Left cardiac atrium (tissue), 4 donors: ENCODE measurements at places on chromosomes 3 and 15.

GRCh38 chr3:110165753-110166152 lies 828.4 kb upstream of the DPPA4 start:
- DNase-seq: no peak

- no peak for DNase-seq
Observed at GRCh38 chr3:31106912-31107311, 212.5 kb upstream of the GADL1 start.

DNA sequence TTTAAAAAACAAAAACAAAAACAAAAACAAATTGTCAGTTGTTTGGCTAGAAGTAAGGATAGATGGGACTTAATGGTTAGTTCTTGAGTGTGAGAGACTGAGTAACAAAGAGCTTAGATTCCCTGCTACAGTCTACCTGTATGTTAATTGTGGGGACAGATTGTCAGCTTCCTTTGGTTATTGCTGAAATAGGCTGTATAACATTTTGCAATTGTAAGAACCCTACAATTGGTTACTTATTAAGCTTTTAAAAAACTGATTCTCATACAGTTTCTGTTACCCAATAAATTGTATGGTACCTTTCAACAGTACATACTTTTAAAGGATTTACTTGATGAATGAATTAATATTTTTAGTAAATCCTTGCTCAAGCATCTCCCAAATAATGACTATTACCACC lies 35.3 kb downstream of the CLASP2 start:
- no peak for DNase-seq

DNA sequence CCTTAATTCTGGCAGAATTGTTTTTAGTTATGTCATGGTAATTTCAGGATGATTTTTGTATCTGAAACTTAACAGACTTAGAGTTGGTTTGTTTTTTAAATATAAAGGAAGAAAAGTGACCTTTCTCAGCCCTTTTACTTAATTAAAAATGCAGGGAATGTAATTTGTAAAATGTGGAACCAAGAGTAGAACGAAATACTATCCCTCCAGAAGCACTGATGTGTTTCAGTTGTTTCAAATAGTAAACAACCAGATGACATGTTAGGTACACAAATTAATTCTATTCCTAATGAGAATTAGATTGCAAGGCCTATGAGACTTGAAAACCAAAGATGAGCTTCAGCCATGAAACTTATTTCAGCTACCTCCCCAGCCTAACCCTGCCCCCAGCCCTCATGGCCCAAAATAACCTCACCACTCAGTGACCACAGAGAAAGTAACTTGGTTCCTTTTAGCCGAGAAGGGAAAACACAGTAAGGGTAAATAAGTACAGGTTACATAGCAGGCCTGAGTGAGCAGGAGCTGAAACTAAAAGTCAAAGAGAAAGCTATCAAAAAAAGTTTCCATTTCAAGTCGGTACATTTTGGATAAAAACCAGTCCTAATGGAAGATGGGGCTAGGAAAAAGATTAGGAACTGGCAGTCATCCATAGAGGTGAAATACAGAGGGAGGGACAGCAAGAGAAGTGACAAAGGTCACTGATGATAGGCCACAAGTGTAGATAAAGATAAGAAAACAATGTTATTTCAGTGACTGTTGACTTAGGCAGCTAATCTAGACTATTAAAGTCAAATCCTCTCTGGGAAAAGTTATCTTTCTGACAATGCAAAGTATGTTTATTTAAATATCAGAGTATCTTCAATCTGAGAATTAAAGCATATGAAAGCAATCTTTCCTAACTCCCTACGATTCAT lies 23.2 kb downstream of the SENP8 start:
- no peak for DNase-seq

GRCh38 chr15:100785181-100786138 lies 94.2 kb upstream of the ALDH1A3 start:
- DNase-seq: no peak

DNA sequence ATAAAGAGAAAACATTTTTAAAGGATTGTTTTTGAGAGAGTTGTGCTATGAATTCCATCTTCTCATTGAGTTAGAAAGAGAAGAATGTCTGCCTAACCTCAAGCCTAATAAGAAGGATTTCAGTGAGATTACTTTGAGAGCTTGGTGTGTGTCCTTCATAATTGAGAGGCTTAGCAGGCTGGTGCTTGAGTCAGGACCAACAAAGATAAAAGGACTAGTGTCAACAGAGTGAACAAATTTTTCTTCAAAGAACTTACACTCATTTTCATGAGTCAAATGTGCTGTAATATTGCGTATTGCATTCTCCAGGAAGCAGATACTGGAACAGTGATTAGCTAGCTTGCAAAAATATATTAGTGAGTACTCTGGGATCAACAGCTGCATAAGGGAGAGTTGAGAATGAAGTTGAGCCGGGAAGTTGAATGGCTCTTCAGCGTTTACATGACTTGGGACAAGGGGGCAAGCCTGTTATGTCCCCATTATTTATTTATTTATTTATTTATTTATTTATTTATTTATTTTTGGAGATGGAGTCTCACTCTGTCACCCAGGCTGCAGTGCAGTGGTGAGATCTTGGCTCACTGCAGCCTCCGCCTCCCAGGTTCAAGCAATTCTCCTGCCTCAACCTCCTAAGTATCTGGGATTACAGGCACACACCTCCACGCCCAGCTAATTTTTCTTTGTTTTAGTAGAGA lies 37.5 kb upstream of the SLITRK3 start:
- no peak for DNase-seq
